Stimulated activated CD4-positive, alpha-beta T cell treated with anti-CD3 and anti-CD28 coated beads, Interleukin-4, amount 100 ng/mL, for 24 hours (primary cell): ENCODE measurements at places on chromosomes 3 and 15.

DNA sequence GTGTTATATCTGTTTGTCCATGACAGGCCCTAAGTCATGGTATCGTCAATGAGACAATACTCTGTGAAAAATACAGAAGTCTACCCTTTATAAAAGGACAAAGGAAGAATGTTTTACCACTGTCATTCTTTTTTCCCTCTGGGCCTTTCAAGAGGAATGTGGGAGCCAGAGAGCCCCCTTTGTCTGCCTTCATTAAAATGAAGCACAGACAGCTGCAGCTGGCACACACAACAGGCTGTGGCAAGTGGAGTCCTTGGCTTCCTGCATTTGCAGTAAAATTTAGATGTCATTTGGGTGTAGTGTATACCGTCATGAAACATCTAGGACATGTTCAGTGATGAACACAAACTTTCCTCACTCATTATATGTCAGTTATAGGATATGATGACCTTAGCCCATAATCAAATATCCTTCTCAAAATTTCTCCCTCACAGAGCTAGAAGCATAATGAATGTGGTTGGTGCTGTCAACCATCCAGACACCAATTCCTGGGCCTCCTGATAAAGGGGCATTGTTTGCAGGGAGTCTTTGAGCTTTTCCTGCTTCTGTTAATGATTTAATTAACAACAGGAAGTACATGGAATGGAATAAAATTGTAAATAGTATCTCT is 76.4 kb downstream of the DHX36 start:
- DNase-seq, result no peak

- DNase-seq, result no peak
Measured at GRCh38 chr15:25652704-25653103, 210.4 kb downstream of the ATP10A start.

DNA sequence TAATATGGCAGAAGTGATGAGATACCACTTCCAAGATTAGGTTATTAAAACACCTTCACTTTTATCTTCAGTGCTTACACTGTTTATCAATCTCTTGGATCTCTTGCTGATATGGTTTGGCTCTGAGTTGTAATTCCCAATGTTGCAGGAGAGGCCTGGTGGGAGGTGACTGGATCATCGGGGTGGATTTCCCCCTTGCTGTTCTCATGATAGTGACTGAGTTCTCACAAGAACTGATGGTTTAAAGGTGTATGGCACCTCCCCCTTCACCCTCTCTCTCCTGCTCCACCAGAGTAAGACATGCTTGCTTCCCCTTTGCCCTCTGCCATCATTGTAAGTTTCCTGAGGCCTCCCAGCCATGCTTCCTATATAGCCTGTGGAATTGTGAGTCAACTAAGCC is 11.8 kb downstream of the GOLIM4 start:
- no peak for DNase-seq

- DNase-seq, result no peak
Measured at GRCh38 chr3:71003511-71003910, 580.0 kb downstream of the FOXP1 start.

DNA sequence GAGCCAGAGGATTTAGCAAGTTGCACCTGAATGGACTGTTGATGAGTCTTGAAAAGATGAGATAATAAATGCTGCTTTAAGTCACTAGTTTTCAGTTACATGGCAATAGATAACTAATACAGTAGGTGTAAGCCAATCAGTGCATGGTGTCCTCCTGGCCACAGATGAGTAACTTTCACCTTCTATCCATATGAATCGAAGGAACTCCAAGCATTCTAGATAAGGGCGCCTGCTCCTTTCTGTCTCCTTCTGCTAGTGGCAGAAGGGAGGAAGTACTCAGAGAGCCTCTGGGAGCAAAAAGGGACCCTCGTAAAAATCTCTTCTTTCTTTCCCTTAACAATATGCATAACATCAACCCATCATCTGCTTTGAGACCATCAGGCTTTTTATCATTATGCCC is 37.3 kb downstream of the TM6SF1 start:
- no peak for DNase-seq
